Activated CD8-positive, alpha-beta memory T cell treated with anti-CD3 and anti-CD28 coated beads, Interleukin-2, amount 50 U/mL, for 4 hours (primary cell): ENCODE measurements at places on chromosomes 3 and 15.

- DNase-seq: no peak
Observed at GRCh38 chr3:22960105-22960984, 242.8 kb upstream of the UBE2E2 start.

- DNase-seq: no peak
Observed at GRCh38 chr15:39151545-39151944, 429.3 kb upstream of the THBS1 start.

DNA sequence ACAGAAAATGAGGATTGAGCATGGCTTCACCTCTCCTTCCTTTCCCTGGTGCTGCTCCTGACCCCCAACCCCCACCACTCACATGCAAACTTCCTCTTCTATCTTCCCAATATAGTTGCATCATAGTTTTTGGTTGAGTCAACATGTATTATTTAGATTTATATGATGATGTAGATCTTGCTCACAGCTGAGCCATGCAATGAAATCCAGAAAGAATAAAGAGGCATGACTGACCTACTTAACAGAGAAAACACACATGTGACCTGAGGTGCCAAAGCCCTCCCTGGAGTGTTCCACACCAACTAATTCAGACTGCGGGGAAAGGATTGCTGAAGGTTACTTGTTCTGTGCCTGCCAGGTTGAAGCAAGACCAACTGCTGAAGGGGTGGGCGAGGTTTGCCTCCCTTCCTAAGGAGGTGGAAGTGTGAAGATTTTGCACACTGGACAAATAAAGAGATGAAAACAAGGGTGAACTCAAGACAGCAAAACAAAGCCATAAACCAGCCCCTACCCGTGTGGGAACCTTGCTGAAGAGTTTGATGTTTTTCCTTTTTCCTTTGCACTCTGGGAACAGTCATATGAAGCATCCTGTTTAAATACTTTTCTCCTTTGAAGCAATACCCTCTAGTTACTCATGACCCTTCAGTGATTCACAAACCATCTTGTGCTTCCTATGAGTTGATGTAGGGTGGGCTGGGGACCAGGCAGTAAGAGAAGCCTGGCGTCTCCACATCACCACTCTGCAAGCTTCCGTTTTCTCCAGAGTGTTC lies 155.2 kb upstream of the UBE2E1 start:
- DNase-seq: no peak

GRCh38 chr3:148657470-148657869 lies 40.2 kb upstream of the AGTR1 start:
- DNase-seq: no peak

GRCh38 chr3:29775340-29775739 lies 494.5 kb downstream of the RBMS3 start:
- DNase-seq: no peak

DNA sequence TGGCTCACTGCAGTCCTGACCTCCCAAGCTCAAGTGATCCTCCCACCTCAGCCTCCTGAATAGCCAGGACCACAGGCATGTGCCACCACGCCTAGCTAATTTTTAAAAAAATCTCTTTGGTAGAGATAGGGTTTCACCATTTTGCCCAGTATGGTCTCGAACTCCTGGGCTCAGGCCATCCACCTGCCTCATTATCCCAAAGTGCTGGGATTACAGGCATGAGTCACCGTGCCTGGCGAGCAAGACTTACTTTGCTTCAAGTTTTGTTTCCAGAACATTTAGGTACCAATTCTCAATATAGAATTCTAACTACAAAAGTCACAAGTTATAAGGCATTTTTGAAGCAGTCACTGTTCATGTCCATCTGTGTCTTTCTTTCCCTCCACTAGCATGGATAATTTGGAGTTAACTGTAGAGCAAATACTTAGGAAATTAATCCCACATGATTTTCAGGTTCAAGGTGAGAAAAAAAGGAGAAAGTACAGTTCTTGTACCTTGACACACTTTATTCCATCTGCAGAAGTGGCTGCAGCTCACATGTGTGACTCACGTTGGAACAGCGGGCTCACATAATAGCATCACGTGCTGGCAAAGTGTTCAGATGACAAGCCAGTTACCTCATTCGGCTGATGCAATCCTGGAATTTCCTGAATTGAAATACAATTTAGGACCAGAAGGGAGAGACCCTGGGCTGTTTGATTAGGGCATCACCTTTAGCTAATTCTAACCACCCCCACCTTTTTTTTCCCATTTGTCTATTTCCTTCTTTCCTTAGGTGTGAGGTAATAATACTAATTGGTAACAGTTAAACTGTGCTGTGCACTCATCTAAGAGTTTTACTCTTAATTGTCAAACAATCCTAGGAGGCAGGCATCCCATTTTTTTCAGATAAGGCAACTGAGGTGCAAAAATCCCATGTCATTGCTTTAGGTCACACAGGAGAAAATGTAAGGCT lies 46.9 kb upstream of the NEDD4 start:
- no peak for DNase-seq

DNA sequence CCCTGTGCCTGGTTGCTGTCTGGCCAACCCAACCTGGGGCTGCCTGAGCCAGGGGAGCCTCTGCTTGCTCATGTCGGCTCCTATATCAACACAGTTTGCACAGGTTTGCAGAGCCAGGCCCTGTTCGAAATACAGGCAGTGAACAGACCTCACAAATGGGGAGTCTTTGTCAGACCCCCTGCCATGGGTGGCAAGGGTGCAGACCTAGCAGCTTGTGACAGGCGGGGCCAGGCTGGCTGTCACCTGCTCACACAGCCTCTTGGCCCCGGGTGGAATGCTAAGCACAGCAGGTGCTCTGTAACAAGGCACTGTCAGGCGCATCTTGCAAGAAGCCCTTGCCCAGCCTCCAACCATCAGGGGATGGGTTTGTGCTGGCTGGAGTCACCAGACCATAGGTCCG lies 47.3 kb downstream of the BDH1 start:
- DNase-seq: no peak

- DNase-seq: no peak
Observed at GRCh38 chr3:133293397-133294110, 106.3 kb upstream of the BFSP2 start.

DNA sequence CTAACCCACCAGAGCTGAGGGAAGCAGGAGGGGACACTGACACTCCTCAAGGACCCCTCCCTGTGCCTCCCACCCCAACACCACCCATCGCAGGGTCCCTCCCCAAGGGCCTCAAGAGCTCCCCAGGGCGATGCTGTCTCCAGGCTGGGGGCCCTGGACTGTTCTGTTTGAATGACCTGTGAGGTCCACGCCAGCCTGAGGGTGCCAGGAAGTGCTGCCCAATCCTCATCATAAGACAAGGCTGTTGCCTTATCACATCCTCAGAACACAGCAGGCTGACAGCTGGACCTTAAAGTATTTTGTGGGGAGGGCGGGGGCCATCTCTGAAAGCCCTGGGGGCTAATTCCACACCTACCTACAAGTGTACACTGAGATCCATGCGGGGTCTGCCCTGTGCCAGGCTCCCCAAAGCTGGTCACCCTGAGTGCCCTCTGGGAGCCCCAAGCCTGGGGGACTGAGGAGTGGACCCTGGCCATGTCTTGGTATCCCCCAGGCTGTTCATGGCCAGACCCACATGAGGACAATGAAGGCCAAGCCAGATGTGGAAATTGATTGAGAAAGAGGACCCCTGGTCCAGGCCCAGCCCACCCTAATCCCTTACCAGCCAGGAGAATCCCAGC lies 23.8 kb upstream of the GOLGA6C start:
- no peak for DNase-seq

- DNase-seq: no peak
Observed at GRCh38 chr3:154886437-154886836, 193.7 kb upstream of the MME start.

DNA sequence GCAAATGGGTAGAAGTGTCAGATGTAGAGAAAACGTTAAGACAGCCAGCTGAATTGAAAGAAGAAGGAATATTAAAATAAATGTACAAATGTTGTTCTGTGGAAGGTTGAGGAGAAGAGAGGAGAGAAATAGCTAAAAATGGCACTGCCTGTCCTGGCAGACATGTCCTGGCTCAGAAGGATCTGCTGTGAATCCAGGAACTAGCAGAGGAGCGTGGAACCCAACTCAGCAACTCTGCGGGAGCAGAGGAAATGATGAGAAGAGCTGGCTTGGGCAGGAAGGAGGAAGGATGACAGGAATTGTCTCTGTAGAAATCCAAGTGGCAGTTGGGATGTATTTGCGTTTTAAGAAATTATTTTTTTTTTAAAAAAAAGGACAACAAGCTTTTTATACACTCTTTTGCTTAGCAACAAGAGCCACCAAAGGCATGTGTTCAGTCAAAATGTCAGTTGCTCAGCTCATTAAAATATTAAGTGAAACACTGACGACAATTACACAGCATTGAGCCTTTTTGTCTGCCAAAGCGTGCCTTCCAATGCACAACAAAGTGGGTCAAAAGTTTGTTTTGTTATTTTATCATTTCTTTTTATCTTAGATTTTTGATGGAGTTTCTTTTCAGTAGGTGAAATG lies 16.1 kb downstream of the NANOGP8 start:
- no peak for DNase-seq

DNA sequence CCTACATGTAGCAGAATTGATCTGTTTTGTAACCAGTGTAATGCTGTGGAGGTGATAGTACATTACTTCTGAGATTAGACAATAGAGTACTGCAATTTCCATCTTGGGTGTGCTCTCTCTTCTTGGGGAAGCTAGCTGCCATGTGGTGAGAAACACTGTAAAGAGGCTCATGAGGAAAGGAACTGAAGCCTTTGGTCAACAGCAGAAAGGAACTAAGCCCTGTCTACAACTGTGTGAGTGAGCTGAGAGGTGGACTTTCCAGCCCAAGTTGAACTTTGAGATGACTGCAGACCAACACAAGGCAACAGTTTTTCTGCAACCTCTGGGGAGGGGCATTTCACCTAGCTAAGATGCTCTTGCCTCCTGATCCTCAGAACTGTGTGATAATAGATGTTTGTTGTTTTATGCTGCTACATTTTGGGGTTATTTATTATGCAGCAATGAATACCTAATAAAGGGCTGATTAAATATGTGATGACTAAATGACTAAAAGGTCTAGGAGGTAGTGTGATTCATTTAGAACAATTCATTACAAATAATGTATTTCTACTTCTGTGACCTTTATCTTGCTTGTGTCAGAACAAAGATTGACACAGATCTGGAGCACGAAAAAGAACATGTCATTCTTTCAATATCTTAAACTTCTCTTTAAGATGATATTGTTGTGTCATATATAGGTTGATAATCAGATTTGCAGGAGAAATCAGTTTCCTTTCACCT lies 121.6 kb upstream of the THRB start:
- no peak for DNase-seq

DNA sequence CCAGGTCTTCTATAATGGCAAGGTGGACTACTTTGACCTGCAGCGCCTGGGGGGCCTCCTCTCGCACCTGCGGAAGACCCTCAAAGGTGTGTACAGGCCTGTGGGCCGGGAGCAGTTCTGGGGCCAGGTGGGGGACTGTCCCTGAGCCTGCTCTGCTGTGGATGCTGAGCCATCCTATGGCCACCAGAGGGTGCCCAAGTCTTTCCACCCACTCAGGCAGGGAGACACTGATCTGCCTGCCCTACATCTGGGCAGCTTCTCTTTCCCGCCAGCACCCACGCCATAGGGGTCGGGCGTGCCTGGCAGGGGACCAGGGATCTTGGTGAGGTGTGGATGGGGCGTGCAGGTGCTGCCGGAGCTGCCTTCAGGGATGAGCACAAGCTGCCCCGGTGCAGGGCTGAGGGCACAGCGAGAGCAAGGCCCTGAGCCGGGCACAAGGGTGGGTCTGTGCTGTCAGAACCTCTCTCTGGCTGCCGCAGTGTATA lies 14.1 kb downstream of the RNF123 start:
- DNase-seq: peak; percentile 63

DNA sequence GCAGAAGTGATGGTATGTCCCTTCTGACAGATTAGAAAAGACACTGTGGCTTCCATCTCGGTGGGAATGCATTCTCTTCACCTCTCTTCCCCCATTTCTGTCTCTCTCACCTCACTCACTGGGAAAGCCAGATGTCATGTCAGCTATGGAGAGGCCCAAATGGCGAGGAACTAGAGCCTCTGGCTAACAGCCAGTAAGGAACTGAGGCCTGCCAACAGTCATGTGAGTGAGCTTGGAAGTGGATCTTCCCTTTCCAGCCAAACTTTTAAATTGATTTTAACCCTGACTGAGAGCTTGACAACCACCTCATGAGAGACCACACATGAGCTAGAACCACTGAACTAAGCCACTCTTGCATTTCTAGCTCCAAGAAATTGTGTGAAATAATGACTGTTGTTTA lies 35.2 kb upstream of the CDAN1 start:
- DNase-seq: no peak

GRCh38 chr3:78785004-78785403 lies 982.8 kb downstream of the ROBO1 start:
- DNase-seq: no peak

DNA sequence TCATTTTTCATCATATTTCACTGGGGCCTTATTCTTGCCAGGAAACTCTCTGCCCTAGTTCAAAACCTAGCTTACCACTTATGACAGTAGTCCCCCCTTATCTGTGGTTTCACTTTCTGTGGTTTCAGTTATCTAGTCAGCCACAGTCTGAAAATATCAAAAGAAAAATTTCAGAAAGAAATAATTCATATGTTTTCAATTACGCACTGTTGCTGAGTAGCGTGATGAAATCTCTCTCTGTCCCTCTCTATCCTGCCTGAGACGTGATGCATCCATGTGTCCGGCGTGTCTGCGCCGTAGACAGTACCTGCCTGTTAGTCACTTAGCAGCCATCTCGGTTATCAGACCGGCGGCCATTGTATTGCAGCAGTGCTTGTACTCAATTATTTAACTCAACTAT lies 369.9 kb upstream of the MCTP2 start:
- DNase-seq: no peak

DNA sequence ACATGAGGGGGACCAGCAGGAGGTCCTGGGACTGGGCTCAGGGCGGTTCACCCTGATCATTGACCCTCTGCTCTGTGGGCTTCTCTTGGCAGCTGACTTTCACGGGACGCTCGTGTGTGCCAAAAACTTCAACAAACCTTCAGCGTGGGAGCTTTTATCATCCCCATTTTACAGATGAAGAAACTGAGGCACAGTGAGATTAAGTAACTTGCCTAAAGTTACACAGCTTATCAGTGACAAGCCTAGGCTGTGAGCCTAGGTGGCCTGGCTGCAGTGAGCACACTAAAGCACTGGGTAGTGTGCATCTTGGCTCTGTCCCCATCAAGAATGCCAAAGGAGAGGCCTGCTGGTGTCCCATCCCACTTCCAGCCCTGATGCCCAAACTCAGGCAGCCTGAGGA lies 23.6 kb upstream of the DUSP7 start:
- DNase-seq: no peak

DNA sequence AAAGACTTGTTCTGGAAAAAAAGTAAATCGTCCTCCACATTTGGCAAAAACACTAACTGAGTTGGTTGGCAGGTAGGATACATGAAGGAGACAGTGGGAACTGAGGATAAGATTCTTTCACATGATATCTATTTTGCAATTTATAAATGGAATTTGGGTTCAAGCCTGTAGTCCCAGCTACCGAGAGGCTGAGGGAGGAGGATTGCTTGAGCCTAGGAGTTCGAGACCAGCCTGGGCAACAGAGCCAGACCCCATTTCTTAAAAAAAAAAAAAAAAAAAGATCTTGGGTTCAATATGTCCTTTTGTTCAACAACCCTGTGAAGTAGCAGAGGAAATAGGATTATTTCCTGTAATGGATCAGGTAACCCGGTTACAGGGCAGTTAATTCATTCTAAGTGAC lies 35.7 kb upstream of the CFAP161 start:
- no peak for DNase-seq
